ENCODE measurements at places on chromosomes 1 and 21.

DNA sequence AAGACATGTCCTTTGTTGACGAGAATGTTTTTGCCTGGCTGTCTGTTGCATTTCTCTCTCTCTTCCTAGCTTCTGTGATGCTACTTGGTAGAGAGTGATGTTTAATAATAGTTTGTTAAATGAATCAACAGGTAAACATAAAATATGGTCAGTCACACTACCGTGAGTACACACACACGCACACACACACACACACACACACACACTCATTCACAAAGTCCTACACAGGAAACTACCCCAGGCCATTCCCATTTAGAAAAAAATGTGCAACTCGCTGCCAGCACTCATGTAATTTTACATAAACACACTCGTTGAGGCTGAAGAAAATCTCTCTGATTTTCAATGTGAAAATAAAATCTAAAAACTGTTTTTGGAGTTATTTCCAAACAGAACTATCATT lies 38.7 kb downstream of the RUNX1 start:
- DNase-seq: no peak

DNA sequence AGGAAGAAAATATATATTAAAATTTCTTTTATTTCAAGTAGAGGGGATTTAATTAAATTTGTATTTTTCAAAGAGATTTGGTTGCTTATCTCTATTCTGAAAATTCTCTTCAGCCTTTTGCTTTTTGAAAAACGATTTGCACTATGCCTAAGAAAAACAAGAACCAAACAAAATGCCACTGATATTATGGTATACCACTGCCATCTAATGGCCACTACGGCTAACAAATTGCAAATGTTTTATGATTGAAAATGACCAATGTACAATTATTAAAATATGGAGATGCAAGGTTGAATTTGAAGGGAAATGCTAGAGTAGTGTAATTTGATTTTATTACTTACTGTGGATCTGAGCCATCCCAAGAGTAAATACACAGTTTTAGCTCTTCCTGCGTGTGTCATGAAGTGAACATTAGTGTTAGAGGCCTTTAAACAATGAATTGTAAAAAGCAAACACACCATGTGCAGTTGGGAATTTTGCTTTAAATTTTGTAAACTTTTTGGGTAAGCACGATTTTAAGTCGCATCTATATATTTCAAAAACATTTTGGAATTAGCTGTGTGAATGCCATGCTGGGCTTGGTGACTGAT lies 137.4 kb upstream of the USP25 start:
- DNase-seq: peak; percentile 89

- no peak for DNase-seq
Observed at GRCh38 chr21:37368541-37369279, 2.1 kb downstream of the DYRK1A start.

DNA sequence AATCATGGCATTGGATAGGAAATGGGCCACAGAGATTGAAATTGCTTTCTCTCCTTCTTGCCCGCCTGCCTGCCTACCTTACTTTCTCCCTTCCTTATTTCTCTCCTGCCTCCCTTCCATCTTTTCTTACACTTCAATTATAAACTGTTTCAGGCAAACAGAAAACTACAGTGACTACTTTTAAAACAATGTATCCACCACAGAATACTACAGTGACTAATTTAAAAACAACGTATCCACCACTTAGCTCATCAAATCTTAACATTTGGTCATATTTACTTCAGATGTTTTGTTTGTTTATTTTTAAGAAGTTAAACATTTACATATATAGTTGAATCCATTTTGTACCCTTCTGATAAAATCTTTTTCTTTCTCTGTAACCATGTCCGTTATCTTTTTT lies 54.4 kb downstream of the SNRPE start:
- DNase-seq: no peak

GRCh38 chr1:225426395-225427234 lies 1.2 kb downstream of the LBR start:
- DNase-seq: no peak

GRCh38 chr1:30670240-30671060 lies 52.9 kb downstream of the MATN1 start:
- no peak for DNase-seq

DNA sequence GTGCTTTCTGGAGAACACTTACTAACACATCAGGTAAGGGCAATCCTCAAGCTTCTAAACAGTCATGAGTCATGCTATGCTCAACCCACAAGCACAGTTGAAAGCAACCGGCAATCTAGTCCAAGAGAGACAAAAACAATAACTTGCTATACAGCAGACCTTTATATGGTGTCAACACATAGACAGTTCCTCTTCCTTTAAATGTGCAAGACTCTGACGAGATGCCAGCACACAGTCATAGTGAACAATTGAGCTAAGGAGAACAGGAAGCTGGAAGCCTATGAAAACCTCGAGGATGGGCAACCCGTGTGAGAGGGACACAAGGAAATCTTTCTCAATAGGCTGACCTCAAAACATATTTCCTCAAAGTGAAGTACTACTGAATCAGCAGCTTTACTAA lies 5.3 kb downstream of the ADIPOR1 start:
- peak; percentile 87 for DNase-seq

GRCh38 chr1:202807451-202807925 lies 733 bp downstream of the KDM5B start:
- peak; percentile 68 for DNase-seq

DNA sequence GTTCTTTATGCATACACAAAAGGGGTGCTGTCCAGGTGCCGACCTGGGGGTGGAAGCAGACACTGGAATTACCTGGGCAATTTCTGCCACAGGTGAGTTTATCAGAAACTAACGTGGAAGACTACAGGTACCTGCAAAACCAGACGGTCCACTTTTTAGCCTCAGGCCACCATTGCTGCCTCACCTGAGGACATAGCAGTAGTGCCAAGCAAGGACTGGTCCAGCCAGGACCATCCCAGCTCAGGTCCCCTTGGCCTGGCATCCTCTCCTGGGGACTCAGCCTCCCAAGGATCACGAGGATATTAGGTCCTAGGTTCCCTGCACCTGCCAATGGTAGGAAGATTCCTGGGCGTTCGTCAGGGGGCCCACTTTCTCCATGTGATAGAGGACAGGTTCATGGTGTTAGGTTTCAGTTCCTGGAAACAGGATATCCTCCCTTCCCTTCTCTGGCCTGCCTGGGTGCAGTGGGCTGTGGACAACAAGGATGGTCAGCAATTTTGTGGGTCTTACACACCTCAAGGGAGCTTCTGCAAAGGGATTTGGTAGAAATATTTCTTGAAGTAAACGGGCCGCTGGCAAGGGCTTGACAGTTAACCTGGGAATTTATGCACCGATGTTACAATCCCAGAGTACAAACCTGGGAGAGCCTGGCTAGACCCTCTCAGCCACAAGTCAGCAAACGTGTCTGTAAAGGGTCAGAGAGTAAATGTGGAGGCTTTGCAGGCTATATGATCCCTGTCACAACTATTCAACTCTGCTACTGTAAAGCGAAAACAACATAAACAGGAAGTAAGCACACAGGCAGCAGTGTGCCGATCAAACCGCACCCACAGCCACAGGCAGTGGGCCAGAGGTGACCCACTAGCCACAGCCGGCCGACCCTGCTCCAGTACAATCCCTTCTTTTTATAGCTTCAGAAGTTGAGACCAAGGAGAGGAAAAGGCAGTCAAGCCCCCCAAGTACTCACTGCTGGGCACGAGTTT lies 71.4 kb upstream of the RAB4A start:
- peak; percentile 51 for DNase-seq

DNA sequence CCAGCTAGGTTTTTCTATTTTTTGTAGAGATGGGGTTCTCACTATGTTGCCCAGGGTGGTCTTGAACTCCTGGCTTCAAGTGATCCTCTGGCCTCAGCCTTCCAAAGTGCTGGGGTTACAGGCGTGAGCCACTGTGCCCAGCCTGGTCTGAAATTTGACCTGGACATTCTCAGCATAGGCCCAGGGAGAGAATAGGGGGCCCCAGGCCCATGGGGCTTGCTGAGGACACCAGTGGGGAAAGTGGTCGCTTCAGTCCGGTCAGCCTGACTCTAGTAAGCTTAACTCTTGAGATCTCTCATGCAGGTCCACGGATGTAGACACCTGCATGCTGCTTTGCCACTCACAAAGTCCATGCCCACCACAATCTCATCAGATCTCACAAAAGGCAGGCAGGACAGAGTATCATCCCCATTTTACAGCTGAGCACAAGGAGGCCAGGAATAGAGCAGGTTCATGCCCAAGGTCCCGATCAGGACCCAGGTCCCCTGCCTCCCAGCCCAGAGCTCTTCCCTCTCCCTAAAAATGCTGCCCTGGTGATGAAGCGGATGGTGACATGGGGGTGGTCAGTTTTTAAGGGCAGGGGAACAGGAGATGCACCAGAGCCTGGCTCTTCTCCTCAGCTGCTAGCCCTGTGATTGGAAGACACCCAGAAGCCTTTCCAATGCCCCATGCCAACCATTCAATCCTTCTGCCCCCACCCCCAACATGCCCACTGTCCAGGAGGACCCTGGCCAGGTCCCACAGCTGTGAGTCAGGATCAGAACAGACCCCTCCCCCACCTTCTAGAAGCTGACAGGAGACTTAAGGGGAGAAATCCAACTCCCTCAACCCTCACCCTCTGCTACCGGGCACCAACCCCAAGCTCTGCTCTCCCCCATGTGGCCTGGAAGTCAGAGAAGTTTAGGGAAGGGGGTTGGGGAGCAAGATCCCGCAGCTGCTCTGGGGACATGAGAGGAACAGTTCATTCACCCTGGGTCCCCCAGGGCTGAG lies 1.8 kb downstream of the FHL3 start:
- DNase-seq: no peak

Data from common myeloid progenitor, CD34-positive (primary cell).